RPMI8226 (cell line): ENCODE measurements at places on chromosomes 16 and 17.

- DNase-seq = no peak
Observed at GRCh38 chr17:80337195-80337895, 76.7 kb downstream of the RNF213 start.

DNA sequence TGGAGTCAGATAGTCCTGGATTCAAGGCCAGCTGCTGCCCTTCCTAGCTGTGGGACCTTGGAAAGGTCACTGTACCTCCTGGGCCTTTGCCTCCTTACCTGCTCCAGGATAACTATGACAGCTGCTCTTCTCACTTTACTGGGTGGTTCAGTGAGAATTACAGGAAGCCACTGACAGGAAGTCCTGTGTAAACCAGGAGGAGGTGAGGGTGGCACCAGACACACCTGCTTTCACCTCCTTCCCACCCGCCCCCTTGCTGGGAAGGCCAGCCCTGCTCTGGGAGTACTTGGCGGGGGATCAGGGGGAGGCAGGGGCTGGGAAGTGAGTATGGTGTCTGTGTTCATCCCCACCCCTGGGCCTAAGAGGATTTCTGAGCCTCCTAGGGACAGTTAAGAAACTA, 42.6 kb downstream of the CPNE2 start:
- peak; percentile 71 for DNase-seq

DNA sequence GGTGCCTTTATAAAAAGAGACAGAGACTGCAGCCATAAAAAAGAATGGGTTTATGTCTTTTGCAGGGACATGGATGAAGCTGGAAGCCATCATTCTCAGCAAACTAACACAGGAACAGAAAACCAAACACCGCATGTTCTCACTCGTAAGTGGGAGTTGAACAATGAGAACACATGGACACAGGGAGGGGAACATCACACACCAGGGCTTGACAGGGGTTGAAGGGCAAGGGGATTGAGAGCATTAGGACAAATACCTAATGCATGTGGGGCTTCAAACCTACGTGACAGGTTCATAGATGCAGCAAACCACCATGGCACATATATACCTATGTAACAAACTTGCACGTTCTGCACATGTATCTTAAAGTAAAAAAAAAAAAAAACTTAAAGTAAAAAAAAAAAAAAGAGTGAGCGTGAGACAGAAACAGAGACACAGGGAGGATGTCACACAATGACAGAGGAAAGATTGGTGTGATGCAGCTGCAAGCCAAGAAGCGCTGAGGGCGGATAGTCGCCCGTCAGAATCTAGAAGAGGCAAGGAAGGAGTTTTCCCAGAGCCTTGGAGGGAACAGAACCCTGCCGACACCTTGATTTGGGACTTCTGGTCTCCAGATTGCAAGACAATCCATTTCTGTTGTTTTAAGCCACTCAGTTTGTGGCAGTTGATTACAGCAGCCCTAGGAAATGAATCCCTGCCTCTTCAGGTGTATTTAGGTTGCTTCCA, 27.4 kb upstream of the TNS4 start:
- DNase-seq = no peak

DNA sequence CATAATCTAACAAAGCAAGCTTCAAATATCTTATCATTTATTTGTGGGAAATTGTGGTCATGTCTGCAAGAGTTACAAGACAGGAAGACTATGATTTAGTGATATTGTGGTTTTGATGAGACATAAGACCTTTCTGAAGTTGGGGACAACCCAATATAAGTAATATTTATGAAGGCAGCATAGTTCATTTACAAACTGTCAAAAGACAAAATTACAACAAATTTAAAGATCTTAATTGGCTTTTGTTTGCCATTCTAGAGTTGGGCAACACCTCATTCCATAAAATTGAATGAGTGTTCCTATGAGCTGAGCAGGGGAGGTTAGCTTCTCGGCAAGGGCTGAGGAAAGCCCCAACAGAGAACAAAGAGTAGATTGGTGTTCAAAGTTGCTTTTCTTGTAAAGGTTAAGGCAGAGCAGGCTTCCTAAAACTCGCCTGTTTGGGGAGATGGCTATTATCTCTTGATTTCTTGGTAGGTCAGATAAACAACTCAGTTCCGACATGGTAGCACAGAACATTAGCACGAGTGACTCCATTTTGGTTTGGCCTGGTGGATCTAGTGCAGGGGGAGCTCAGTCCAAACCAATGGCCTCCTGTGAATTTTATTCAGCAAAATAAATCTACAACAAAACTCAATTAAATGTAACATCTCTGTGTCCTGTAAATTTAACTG, 10.9 kb upstream of the MMD start:
- DNase-seq = no peak

DNA sequence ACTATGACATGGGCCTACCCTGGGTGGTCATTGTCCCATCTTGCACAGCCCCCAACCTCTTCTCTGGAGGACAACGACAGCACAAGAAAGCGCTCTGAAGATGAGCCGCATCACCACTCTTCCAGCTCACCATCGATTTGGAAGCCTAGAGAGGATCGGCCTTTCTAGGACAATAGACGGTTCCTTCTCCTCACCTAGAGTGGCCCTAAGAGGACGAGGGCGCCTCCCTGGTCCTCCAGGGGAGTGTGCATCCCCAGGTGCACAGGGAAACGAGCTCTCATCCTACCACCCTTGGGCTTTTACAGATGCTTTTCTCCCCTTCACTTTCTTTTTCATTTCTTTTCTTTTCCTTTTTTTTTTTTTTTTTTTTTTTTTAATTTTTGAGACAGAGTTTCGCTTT, 20.3 kb upstream of the SLC52A1 start:
- no peak for DNase-seq
